ENCODE measurements at places on chromosomes 16 and 17.
A peak's percentile ranks its signal among the peaks of the same experiment; 100 is the strongest.

DNA sequence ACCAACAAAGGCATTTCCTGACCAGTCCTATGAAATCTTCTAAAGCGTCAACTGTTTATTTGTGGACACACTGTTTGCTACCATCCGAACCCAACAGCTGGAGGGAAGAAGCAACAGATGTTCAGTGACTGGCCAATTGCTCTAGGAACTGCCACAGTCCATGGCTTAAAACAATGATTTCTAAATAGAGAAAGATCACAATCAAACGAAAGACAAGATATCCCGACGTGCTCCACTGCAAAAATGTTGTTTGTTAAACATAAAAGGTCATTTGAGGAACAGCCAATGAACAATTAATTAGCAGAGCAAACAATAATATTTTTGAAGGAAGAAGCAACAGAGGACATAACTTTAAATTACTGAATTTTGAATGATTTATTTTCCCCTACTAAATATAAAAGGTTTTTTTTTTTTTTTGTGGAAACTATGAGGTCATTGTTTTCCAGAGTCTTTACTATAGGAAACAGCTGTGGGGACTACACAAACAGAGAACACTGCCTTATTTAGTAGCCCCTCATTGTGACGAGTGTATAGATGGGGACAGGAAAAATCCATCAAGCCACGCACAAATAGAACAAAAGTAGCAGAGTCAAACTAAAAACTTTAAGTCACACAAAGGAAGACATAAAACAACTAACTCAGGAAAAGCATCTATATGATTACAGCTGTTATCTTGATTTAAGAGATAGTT, 17.2 kb downstream of the USP31 start:
- peak; percentile 45 for DNase-seq

DNA sequence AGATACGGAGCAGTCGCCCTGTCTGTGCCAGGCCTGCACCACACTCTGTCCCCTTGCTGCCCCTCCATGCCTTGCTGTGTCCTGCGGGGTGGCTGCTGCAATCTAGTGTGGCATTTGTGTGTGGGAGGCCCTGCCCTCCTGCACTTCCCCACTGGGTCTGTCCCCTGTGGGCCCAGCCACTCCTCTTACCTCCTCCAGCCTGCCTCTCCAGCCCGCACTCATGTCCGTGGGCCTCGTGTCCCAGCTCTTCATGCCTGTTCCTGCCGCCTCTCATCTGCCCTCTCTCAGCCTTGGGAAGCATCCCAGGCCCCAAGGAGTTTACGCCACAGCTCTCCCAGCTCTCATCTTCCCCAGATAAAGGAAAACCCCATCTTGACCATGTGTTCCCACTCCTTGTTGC, 26.6 kb downstream of the CRAMP1 start:
- no peak for DNase-seq

DNA sequence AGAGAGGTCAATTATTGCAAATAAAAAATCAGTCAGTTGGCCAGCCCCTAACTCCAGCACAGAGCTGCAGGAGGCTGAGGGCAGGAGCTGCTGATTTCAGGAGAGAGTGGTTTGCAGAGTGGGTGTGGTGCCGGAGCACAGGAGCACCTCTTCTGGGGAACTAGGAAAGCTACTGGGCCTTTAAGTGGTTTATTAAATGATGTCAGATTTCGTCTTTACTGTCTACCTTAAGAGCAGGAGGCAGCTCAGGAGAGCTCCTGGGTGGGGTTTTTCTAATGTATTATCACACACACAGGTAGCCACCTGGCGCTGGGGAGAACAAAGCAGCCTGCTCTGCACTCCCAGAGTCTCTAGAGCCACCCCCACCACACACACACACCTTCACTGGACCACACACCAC, 11.5 kb upstream of the HAS3 start:
- peak; percentile 34 for DNase-seq

DNA sequence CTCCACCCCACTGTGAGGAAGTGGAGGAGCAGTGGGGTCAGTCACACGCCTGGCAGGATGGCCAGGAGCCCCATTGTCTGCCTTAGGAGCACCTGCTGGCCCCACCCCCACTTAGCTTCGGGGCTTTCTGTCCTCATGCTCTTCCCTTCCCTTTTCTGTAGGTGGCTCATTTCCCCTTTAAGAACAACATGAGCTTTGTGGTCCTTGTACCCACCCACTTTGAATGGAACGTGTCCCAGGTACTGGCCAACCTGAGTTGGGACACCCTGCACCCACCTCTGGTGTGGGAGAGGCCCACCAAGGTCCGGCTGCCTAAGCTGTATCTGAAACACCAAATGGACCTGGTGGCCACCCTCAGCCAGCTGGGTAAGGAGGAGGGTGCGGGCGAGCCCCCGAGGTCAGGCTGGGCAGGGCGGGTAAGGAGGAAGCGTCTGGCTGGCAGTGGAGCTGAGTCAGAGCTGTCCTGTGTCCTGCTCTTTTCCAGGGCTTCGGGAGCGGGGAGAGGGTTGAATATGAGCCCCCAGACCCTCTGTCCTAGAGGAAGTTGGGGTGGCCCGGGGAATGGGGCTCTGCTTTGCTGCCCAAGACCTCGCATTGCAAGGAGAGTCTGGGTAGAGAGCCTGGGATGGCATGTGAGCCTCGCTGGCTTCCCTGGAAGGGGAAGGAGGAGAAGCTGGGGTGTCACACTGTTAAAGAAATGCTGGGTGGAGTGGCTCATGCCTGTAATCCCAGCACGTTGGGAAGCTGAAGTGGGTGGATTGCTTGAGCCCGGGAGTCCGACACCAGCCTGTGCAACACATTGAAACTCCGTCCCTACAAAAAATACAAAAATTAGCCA, 9.2 kb upstream of the SERPINF1 start:
- DNase-seq = peak; percentile 34

DNA sequence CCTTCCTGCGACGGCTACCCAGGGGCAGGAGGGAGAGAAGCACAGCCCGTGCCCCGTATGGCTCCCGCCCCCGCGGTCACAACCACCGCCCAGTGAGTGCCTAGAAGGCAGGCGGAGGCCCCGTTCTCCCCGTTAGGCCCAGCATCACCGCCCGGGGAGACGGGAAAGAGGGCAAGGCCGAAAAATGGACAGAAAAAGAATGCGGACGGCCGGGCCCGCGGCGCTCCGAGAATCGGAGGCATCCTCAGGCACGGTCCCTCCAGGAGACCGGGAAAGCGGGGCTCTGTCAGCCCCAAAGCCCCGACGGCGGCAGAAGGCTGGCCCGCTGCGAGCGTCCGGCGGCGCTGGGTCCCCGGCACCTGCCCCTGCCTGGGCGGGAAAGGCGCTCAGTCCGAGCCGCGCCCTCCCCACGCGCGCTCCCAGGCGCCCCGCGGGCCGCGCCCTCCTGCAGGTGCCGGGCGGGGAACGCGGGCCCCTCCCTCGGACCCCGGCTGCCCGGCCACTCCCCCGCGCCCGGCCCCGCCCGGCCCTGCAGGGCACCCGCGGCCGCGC, 407 bp downstream of the MCRIP1 start:
- no peak for DNase-seq

DNA sequence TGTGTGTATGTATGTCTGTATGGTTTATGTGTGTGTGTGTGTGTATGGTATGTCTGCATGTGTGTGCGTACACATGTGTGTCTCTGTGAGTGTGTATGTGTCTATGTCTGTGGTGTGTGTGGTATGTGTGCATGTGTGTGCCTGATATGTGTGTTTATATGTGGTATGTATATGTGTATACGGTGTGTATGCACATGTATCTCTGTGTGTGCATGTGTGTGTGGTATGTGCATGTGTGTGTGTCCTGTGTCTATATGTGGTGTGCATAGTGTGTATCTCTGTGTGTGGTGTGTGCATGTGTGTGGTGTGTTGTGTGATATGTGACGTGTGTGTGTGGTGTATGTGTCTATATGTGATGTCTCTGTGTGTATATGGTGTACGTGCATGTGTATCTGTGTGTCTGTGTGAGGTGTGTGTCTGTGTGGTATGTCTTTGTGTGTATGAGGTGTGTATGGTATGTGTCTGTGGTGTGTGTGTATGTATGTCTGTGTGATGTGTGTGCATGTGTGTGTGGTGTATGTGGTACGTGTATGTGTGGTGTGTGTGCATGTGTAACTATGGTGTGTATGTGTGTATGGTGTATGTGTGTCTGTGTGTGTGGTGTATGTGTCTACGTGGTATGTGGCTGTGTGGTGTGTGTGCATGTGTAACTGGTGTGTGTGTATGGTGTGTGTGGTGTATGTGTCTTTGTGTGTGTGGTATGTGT, 164.3 kb upstream of the PLCG2 start:
- no peak for DNase-seq

- DNase-seq = peak; percentile 65
Measured at GRCh38 chr17:43940630-43941029, 1.6 kb downstream of the PPY start.

DNA sequence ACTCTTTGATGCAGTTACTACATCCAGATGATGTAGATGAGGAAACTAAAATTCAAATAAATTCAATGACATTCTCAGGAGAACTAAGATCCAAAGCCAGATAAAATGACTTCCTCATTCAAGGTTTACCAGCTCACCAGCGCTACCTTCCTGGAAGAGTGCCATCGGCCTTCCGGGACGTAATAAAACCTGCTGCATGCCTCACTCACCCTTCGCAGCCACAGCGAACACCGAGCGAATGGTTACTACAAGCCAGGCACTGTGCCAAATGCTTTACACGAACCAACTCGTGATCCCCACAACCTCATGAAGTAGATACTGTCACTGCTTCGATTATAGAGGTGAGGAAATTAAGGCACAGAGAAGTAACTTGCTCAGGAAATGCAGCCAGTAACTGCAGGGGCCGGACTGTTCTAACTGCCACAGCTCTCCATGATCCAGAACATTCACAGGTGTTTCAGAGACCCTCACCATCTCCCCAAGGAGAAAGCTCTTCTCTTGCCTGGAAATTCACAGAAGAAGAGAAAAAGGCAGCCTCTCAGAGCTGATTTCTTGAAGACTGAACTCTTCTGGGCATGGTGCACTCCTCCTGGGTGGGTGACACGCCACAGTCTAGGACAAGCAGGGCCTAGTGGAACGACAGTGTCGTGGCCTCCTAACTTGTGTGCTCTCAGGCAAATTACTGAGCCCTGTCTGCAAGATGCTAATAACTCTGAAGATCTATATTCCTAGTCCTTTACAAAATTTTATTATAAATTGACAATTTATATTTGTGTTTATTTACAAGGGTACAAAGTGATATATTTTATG, 46.8 kb downstream of the HIC1 start:
- no peak for DNase-seq
